Kasumi-1 (cell line): ENCODE measurements at places on chromosomes 7 and 10.

DNA sequence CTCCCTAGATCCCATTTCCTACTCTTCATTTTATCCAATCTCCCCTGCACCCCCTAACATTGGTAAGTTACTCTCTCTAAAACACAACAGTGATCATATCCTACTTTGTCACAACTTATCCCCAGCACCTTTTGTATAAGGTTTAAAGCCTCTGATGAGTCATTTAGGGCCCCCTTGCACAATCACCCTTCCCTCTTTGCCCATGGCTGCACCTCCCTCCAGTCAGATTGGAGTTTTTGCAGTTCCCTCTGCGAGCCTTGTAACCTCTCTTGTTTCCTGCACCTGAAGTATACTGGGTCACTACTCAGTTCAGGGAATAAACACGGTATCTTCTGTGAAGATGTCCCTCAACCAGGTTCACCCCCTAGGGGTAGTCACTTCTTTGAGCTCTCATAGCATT, 55.9 kb upstream of the ADRB1 start:
- DNase-seq = peak; percentile 54

GRCh38 chr7:19117091-19117869, at the start of gene TWIST1:
Gene TWIST1, minus strand, starts transcription at chr7:19117636. Its CDS starts 315 bp downstream, at chr7:19117321.
- no peak for DNase-seq

- DNase-seq = no peak
Measured at GRCh38 chr7:121456785-121457359, 60.8 kb upstream of the FAM3C start.

GRCh38 chr7:137978464-137979237, 23.2 kb downstream of the CREB3L2 start:
- no peak for DNase-seq

DNA sequence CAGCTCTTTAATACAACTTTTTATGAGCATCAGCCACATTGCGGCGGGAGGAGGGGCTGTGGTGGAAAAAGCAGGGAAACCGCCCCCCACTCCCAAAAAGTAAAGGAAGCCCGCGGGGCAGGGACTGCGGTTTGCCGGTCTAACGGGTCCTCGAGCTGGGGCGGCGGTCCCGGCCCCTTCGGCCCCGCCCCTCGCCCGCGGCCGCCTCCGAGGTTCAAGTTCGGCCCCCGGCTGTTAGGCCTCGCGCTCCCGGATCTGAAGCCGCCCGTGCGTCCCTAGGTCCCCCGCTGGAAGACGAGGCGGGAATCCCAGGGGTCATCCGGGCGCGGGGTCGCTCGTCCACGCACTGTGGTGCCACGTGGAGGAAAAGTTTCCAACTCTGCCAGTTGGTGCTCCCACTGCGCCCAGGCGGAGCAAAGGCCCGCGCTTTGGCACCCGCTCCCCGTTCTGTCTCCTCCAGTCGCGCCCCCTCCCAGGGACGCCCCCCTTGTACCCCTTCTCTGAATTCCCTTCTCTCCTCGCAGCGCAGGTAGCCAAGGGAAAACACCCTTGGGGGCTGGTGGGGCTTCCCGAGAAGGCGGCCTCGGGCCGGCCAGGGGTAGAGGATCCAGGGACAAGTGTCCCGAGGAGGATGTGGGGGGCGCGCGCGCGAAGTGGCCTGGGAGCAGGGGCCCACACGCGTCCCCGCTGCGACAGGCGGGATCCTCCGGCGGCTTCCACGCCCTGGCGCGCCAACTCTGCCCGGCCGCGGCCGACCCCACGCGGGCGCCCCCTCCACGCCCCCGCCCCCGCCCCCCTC, 798 bp upstream of the AUTS2 start:
- DNase-seq = peak; percentile 12

DNA sequence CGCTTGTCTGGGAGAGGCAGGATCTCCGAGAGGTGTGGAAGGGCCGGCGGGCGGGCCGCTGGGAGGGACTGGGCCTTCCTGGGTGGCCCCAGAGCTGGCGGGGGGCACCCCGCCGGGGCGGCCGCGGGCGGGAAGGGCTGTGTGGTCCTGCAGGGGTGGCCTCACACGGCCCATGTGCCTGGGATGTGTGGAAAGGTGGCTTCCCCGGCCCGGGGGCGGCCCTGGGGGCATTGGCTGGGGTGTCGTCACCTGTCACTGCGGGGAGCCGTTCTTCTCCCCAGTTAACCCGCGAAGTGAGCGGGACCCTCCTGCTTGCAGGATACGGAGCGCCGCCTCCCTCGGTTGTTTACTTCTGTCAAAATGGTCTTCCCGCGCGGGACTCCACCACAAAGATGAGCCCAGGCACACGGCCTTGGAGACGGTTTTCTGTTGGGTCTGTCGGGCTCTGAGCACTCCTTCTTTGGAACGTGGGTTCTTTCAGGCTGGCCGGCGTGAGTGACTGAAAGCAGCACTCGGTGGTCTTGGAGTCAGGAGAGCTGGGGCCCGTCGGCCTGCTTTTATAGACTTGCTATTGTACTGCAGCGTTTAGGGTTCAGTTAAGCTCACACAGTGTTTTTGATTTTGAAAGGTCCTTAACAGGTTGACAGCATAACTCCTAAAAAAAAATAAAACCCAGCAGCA, 700 bp downstream of the SMC3 start:
- peak; percentile 62 for DNase-seq

GRCh38 chr10:79184145-79184625, 115.4 kb downstream of the ZMIZ1 start:
- no peak for DNase-seq
